ENCODE measurements at places on chromosomes 3 and 15.

DNA sequence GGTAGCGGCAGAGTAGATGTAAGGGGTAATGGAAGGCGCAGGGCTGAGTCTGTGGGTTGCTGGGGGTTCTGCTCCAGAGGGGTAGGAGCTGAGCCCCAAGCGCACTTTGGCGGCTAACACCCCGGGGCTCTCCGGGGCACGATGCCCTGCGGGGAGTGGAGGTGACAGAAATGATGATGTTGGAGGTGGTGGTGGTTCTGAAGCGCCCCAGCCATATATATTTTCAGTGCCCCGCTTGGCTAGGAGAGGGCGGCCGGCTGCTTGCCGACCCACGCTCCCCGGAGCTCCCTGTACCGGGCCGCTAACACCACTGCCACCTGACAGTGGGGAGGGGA lies 9.7 kb downstream of the ZIC4 start:
- no peak for DNase-seq

GRCh38 chr3:147613725-147614124 lies 204.6 kb downstream of the ZIC1 start:
- DNase-seq = no peak

DNA sequence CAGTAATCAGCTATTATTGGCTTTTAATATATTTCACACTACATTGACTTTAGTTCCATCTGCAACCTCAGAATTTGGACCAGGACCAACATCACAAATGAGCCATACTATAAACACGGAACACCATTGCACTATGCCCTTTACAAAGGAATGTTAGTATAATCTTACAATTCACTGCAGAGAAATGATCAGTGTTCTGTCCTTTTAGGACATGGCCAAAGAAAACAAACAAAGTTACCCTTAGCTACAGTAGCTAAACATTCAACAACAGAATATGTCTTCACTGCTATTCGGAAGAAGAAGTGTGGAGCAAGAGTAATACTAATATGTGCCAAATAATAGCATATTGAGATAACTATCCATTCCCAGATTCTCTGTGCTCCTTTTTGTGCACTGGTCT lies 90.4 kb downstream of the NAALADL2 start:
- DNase-seq = no peak

DNA sequence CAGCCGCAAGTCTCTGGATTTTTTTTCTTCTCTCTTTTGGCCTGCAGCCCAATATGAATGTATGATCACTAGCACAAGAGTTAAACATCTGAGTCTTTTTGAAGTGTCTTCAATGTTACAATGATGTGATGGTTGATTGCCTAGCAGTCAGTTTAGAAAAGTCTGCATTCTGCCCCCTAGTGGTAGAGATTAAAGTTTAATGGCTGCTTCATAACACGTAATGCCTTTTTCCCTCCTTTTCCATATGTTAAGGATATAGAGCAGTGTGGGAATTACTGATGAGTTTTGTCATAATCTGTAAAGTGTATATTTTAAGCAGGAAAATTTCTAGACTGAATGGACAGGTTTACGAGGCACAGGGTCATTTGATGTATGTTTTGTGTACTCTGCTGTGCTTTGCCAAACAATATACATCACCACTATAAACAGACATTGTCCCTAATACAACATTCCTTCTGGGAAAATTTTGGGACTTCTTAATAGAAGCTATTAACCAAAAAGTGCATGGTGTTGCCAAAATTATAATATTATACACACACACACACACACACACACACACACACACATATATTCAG lies 1038.5 kb upstream of the NR2F2 start:
- DNase-seq = no peak

DNA sequence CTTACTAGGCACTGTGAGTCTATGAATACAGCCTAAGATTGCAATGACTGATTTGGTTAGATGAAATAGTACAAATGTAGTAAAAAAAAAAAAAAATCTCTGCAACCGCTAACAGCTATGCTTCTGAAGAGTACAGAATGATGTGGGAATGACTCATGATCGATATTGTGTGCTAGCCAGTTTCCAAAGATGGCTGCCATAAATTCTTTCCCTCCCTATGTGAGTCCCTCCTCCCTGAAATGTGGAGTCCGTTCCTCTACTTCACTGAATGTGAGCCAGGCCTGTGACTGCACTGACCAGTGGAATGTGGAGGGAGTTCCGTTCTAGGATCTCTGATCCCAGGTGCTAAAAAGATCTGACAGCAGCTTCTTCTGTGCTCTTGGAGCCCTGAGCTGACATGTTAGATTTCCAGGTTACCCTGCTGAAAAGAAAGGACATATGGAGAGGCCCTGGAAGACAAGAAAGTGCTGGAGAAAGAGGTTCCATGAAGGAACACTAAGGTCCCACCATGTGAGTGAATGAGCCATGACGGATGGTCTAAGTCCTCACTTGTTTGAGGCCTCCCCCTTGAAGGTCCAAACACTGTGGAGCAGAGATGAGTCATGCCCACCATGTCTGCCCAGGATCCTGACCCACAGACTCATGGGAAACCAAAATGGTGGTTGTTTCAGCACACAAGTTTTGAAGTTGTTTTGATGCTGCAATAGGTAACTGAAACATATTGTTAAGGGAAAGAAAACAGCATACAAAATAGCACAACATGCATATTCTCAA lies 46.3 kb downstream of the DGKG start:
- no peak for DNase-seq

DNA sequence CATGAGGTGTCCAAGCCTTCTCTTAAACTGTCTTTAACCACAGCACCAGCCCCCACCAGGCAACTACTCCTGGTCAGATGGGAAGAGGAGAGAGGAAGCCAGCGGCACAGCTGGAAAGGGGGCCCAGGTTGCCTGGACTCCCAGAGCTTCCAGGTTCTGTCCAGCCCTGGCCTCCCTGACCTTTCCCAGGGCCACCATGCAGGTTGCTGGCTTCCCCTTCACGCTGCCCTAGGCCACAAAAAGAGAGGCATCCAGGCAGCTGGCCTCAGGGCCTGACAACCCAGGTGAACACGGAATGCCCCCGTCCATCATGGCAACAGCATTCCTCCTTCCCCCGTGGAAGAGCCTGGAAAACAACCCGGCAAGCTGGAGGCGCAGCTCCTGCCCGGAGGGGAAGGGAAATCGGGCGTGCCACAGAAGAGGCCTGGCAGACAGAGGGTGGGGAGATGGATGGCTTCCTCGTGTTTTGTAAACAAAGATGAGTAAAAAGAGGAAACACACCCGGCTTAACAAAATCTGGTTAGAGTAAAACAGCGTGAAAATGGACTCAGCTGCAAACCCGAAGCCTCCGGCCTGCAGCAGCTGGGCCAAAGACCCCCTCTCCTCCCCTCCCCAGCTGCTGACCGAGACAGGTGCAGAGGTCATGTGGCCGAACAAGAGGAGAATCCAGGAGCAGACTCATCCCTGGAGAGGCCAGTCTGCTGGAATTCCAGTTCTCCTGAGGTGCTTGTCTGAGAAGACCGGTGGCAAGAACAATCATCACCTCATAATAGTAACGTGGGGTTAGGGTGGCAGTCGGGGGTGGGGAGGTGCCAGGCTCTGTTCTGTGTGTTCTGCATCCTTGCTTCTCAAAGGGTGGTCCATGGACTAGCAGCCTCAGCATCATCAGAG lies 15.5 kb downstream of the BMF start:
- DNase-seq = no peak

- no peak for DNase-seq
Measured at GRCh38 chr3:50651920-50652529, 22.7 kb upstream of the DOCK3 start.

- DNase-seq = no peak
Measured at GRCh38 chr3:172625404-172625803, 85.5 kb downstream of the NCEH1 start.

GRCh38 chr15:64132217-64132616 lies 19.3 kb upstream of the SNX22 start:
- DNase-seq = no peak

- no peak for DNase-seq
Measured at GRCh38 chr3:122533931-122534334, 19.2 kb upstream of the KPNA1 start.

GRCh38 chr15:67508407-67508806 lies 12.5 kb upstream of the C15orf61 start:
- no peak for DNase-seq

- no peak for DNase-seq
Measured at GRCh38 chr3:114829783-114830182, 317.3 kb downstream of the ZBTB20 start.

- DNase-seq = no peak
Measured at GRCh38 chr15:53588773-53589172, 170.7 kb downstream of the WDR72 start.

DNA sequence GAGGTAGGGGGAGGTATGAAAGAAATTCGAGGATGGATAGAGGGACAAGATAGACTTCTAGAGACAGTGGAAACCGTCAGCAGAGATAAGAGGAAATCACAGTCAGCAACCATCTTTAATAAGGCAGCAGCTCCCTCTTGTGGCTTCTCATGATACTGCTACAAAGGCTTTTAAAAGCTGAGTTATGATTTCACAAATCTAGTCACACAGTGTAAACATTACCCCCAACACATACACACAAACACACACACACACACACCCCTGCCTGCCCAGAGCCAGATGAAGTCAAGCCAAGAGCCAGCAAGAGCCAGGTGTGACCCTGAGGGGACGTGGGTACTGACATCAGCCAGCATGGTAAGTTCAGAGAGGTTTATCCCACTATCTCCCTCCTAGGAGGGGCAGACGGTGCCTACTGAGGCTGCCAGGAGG lies 18.9 kb upstream of the TGM5 start:
- DNase-seq = no peak

- DNase-seq = no peak
Measured at GRCh38 chr3:109278141-109278540, 38.2 kb downstream of the DPPA2 start.

DNA sequence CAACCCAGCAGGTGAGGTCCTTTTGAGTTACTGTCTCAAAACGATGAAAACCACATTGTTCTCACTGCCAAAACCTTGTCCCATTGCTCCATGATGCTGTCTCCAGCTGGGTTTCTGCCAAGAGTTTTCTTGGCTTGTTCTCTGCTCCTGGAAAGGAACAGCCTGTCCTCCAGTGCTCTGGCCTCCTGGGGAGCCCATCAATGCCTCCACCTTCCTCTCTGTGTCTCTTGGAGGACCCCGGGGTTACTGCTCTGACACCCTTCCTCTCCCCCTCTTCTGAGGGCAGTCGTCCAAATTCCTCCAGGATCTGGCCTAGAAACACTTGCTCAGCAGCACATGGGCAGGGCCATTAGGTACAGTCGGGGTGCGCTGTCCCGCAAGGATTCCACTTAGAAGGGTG lies 63.9 kb upstream of the RGMA start:
- peak; percentile 47 for DNase-seq

- no peak for DNase-seq
Measured at GRCh38 chr15:83066034-83066733, 868 bp downstream of the BTBD1 start.

DNA sequence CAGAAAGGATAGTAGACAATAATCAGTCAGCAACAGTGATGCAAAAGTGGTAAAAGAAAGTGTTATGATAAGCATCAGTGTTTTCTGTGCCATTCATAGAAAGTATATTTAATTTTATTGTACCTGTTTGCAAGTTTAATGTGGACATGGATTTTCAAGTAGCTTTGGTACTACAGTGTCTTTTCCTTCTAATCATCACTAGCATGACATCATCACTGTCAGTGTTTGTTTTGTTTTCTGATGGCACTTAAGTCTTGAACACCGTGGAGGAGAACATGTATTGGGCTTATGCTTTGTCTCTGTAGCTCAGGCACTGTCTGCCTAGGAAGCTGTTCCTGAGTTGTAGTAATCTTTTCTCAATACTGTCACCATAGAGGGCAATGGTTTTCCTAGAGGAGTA lies 41.9 kb downstream of the SETD5 start:
- DNase-seq = no peak

GRCh38 chr15:64894395-64895056 lies 17.2 kb upstream of the ANKDD1A start:
- DNase-seq = no peak

GRCh38 chr15:93505506-93505905 lies 416.5 kb upstream of the RGMA start:
- DNase-seq = no peak

GRCh38 chr3:72343078-72343477 lies 505.2 kb downstream of the SHQ1 start:
- no peak for DNase-seq

- no peak for DNase-seq
Measured at GRCh38 chr3:119187266-119187665, 13.9 kb downstream of the UPK1B start.

DNA sequence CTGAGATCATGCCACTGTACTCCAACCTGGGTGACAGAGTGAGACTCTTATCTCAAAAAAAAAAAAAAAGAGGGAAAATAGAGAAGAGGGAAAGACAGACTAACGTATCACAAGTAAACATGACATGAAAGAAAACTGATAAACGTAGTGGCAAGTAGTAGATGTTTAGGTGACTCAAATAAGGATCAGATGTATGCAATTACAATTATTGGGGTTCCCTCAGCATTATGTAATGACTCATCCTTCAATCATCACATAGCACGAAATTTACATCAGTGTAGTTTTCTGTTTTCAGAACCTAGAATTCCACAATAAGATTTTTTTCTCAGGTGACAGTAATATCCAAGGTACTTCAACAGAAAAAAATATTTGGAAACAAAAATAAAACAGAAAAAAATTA lies 46.6 kb downstream of the DPP8 start:
- no peak for DNase-seq

GRCh38 chr15:63492541-63493077 lies 11.8 kb upstream of the USP3 start:
- no peak for DNase-seq

GRCh38 chr3:55330355-55330754 lies 156.8 kb downstream of the WNT5A start:
- DNase-seq = no peak

DNA sequence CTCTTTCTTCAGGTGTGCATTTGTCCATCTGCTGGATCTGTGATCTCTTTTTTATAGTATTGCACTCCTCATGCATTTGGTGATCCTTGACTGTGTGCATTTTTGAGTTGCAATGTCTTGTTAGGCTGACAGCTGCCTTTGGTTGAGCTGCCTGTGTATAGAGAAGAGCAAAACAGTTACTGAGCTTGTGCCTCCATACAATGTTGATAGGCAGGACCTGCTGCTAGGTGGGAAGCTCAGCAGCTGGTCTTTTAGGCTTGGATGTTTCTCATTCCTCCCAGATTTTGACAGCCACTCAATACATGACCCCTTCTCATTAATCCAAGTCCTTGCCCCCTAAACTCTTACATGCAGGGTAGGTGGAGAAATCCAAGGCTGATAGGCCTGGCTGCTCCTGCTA lies 74.8 kb upstream of the PIAS1 start:
- no peak for DNase-seq

GRCh38 chr15:91624353-91624968 lies 229.0 kb upstream of the SLCO3A1 start:
- no peak for DNase-seq

Measured in caudate nucleus (tissue), 63 donors.